ENCODE measurements at places on chromosomes 7 and 10. TPM values are rescaled to one million over a fixed set of nuclear protein-coding genes. Genes with fewer than 3 reads are reported as not detected.

SRRM3 gene
- 1.6 TPM for total RNA-seq

GRCh38 chr7:151218170-151218569 is 7.9 kb upstream of the H2BK1 start:
- no peak for DNase-seq

HMX2 gene
- total RNA-seq: not detected

- DNase-seq: no peak
Measured at GRCh38 chr10:47323636-47324296, 1.5 kb downstream of the GDF2 start.

DNA sequence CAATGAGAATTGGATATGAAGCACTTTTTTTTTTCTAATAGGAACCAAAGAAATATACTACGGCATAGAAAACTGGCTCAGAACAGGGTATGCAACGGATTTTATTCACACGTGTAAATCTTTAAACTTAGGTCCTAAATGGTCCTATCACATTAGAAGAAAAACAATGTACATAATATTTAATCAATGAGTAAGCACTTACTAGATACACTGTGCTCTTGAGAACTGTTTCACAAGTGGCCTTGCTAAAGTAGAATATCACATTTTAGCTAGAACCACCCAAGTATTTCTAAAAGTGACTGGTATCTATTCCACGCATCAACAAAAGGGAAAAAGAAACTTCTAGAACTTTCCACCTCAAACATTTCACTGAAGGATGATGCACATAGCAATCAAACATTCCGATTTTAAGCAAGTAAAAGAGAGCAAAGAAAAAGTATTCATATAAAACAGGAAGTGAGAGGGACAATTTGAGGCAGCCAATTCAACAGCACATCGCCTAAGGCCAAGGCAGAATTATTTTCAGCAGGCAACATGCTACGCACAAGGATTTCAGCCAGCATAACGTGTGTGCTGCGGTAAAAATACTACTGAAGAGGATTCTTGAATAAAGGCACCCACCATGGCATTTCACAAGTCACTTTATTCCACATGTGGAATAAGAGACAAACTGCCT is 55.8 kb downstream of the PARD3 start:
- no peak for DNase-seq

DNA sequence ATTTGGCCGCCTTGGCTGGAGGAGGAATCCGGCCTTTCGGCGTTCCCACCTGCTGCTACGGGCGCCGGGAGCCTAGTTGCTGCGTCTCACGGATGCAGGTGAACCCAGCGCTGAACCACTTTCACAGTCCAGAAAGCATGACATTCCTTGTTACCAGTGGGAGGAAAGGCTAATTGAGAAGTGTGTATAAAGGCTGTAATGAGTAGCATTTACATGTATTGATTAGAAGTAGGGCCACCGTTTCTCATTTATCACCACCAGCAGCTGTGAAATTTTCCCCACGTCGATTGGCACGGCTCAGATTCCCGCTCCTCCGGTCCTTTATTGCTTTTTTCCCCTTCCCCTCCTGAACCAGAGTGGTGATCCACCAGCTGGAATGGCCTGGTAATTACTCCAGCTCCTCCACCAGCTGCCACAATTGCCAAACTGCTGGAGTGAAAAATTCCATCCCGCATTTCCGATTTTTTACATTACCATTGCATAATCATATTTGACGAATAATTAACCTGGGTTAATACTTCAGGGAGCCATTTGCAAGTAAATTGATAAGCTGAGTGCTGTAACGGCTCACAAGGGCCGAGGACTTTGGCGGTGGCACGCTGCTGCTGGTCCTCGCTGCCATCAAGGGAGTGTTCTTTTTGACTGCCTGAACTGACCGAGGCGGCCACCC is 153.3 kb downstream of the POU6F2 start:
- DNase-seq: no peak

DNA sequence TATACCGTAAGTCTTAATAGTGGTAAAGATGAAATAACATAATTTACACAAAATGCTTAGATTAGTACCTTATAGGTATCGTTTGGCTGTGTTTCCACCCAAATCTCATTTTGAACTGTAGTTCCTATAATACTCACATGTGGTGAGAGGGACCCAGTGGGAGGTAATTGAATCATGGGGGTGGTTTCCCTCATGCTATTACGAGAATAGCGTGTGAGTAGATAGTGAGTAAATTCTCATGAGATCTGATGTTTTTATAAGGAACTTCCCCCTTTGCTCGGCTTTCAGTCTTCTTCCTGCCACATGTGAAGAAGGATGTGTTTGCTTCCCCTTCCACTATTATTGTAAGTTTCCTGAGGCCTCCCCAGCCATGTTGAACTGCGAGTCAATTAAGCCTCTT is 426.3 kb upstream of the POT1 start:
- DNase-seq: no peak

CDK1 gene
- total RNA-seq: 2.1 TPM

TMEM243 gene
- total RNA-seq: 3.5 TPM

FBH1 gene
- total RNA-seq: 86.8 TPM

GRCh38 chr7:46581268-46581667 is 660.2 kb upstream of the IGFBP3 start:
- DNase-seq: no peak

- DNase-seq: no peak
Measured at GRCh38 chr7:82851121-82851520, 311.6 kb downstream of the PCLO start.

GRCh38 chr7:15218261-15218660 is 315.7 kb upstream of the DGKB start:
- DNase-seq: no peak

DNA sequence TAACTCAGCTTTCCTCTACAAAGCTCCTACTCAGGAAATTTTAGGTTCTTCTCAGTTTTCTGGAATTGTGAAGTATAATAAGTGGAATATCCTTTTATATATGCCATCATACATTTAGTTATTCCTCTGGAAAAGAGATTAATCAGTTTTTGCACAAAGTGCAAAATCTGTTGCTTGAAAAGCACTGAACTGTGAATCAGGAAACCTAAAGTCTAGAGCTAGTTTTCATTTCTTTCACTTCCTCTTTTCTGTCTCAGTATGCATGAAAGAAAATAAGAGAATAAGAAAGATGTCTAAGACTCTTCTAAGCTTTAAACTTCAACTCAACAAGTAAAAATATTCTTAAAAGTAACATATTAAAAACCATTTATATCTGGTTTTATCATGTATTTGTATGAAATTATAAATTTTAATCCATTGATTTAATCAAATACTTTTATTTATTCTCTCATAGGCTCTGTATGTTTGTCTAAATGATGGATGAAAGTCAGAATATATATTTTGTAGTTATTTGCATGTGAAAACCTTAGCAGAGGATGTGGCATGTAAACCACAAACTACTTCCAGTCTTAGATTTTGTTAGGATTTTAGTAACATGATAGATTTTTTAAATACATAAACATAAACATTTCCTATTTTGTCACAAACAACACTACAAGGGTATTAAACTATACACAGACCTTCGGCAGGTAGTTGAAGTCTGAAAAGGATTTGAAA is 1073.0 kb downstream of the XPNPEP1 start:
- no peak for DNase-seq

DNA sequence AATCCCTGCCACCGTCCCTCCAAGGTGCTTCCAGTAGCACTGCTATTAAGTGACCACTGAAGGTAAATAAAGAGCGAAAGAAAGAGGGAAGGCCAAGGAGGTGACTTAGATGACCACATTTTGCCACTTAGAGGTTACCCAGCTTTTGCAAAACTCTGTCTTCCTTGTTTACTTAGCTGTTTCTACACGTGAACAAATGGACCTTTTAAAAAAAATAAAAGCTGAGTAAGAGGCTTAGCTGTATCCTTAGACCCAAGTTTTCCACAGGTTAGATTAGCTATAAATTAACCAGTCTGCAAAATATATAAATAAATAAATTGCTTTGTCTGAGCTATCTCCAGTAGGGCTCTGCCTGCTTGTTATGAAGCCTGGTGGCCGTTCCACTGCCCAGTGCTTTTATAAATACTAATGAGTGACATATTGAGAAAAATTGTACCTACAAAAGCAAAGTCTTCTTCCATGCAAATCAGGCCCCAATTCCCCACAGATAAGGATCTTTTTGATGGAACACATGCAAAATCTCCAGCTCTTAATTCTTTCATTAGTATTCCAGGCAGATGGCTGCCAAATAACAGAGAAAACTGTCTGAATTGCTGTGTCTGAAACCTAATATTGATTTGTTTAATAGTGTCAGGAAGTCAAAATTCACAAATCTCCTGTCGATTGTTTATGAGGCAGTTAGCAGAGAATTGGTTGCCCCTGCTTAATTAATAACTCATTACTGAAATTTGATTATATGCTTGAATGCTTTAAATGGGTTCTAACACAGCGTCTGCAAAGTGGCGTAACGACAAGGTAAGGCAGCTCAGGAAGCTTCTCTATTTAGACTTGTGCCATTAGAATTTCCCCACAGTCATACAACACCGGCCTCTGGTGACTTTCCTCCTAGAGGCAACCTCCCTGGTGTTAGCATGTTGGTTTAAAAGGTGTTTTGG is 176.7 kb downstream of the EMX2 start:
- DNase-seq: no peak

CLRN3 gene
- total RNA-seq: 0.35 TPM

GRCh38 chr7:7816084-7816483 is 97.7 kb upstream of the RPA3 start:
- DNase-seq: no peak

PSMA2 gene
- 106 TPM for total RNA-seq

- DNase-seq: no peak
Measured at GRCh38 chr10:85645053-85645452, 721.5 kb downstream of the GRID1 start.

- no peak for DNase-seq
Measured at GRCh38 chr10:33190406-33190805, 144.1 kb downstream of the NRP1 start.

DNA sequence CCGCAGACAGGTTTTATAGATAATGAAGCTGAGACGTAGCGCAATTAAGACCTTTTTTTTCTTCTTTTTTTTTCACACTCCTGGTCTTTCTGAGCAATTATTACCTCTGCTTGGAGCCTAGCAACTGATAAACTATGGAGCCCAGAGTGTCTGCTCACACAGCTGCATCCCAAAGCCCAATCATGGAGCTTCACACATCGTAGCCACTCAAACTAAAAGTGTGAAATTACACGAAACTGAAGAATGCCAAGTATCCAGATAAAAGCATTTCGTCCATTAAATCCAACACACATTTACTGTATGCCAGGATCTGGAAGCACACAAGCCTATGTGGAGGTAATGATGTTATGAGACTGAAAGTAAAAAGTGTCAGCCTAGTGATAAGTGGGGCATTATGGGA is 97.6 kb downstream of the NRP1 start:
- DNase-seq: no peak

DNA sequence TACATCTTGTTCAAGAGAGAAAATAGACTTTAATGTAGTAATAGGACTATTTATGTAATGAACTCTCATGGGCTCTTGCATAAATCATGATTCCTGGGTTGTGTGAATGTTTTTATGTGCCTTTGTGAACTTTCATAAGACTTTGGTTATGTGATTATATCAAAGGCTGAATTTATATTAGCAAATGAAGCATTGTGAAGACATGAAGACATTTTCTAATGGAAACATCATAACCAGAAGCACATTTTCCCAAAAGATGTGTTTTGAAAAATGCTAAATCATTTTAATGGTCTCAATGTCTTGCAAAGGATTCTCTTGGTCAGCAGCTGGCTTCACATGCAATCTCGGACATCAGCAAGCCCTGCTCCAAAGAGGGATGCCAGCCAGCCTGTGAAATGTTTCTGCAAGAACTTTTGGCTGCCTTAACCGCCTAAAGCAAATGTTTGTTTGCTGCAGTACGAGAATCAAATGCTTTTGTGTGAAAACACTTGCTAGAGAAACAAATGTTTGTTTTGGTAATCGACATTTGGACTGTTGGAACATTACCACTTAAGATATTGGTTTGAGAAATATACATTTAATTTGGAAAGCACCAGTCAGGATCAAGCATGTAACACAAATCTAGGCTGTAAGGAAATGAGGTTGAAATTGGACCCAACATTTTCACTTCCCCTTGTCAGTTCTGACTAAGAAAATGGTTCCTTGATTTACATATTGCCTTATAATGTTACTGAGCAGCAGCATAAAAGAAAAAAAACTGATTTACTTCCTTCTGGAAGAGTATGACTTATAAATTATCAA is 102.1 kb downstream of the RTKN2 start:
- DNase-seq: no peak

NPY4R gene
- total RNA-seq: not detected

- DNase-seq: no peak
Measured at GRCh38 chr10:3325954-3326750, 153.6 kb upstream of the PITRM1 start.

GRCh38 chr7:157523371-157523765 is 186.6 kb downstream of the DNAJB6 start:
- DNase-seq: no peak

DNA sequence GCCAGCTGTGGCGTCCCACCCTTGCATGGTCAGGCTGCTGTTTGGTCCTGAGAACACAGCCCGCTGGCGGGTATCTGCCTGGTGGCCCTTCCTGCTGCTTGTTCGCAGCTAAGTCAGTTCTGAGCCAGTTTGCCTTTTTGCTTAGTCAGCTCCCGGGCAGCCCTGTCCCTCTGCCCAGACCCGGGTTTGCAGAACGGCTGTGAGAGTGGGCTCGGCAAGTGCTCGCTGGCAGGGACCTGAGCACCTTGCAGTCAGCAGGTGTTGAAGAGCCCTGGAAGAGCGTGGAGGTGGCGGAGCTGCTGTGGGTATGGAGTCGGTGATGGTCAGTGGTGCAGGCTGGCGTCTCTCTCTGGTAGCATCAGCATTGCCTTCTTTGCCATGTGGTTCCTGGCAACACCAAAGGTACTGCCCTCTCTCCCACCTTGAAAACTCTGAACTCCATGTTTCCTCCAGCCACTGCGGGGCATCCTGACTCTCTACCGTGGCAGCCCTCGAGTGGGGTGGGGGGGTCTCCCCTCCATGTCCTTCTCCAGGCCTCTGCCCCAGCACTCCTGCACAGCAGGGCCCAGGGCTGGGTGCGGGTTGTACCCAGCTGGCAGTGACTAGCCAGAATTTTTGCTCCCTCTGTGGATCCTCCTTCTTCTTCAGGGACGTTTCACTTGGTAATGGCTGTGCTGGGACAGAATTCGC is 4.6 kb downstream of the INPP5A start:
- DNase-seq: peak; percentile 49

DNA sequence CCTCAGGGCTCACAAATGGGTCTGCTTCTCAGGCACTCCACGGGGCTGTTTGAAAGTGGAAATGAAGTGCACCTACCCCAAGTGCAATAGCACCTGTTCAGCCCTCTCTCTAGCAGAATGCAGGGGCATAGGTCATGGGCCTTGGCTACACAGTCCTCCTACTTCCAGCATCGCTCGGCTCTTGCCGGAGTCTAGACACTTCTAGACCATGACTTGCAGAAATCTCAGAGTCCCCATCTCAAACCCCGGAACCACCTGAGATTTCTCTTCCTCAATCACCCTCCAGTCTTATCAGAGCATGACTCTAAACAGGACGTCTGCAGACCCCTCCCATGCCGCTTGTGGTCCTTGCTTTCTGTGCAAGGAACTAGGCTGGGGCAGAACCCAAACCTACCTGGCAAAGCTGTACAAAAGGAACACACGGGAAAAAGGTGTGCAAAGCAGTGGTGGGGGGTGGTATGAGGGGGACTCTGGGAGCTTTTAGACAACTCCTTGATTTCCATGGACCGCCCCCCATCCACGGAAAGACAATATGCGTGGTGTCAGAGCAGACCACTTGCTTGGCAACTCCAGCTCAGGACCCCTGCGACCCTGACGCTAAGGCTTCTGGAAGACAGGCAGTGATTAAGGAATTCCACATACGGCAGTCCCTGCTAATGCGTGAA is 13.8 kb downstream of the TMEM273 start:
- DNase-seq: no peak

GRCh38 chr7:11714676-11715075 is 117.3 kb downstream of the THSD7A start:
- DNase-seq: no peak

GRCh38 chr7:13725591-13725990 is 263.9 kb downstream of the ETV1 start:
- DNase-seq: no peak
